ENCODE measurements at places on chromosomes 7 and 10.

DNA sequence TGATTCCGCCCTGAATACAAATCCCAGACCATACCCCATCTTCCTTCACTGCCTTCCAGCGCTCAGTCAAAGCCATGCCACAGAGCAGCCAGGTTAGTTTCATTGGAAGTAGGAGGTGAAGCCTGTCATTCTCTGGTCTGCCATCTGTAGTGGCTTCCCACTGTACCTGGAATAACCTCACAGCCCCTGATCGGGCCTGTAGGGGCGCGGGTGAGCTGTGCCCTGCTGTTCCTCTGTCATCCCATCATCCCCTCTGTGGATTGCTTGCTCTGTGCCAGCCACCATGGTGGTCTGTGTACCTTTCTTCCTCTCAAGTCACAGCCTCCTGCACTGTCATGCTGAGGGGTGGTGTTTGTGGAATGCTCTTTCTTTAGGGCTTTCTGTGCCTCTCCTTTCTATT is 155.1 kb downstream of the ZNF22 start:
- no peak for DNase-seq

DNA sequence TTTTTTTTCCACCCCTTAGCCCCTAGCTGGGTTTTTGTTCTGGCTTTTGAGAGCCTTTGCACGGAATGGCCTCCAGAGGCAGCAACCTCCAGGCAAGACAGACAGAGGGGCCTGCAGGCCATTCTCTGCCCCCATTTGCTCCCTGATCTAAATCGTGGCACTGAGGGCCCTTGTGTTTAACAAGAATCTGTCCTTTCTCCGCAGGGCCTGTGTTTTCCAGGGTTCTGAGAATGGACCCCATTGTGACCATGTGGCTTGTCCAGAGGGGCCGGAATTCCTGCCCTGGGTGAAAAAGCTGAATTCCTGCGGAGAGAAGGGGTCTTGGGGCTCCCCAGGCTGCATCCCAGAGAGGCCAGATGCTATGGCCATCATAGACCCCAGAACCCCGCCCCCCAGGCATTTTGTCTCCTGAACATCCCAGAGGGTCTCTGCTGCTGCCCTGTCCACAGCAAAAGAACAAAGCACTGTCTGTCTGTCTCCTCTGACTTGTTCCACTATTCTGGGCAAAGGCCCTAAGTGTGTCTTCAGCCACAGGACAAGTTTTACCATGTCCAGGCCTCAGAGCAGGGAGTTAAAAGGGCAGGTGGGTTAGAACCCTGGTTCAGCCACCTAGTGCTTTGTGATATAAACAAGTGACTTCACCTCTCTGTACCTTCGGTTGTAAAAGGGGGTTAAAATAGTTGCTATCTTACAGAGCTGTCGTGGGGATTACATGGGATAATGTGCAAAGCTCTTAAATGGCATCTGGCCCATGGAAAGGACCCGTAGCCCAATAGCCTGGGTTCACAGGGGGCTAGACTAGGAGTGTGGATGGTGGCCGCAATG is 155.6 kb downstream of the SH3PXD2A start:
- no peak for DNase-seq

- DNase-seq, result no peak
Observed at GRCh38 chr7:25646726-25647413, 418.6 kb upstream of the NPVF start.

DNA sequence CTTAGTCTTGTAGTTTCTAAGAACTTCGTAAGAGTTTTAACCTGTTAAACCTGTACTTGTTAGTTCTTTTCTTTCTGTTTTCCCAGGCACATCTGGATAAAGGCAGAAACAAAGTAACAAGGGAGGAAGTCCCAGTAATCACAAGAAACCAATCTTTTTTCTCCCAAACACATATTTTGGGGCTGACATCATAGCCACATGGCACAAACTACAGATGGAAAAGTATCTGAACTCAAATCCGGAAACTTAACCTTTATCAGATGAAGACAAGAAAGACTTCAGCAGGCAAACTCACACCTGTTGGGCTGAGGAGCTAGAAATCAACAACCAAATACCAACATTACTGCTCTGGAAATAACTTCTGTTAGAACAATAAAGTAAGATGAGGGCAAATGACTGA is 67.1 kb downstream of the CUBN start:
- no peak for DNase-seq

- no peak for DNase-seq
Observed at GRCh38 chr7:133061792-133062191, 20.1 kb downstream of the CHCHD3 start.

DNA sequence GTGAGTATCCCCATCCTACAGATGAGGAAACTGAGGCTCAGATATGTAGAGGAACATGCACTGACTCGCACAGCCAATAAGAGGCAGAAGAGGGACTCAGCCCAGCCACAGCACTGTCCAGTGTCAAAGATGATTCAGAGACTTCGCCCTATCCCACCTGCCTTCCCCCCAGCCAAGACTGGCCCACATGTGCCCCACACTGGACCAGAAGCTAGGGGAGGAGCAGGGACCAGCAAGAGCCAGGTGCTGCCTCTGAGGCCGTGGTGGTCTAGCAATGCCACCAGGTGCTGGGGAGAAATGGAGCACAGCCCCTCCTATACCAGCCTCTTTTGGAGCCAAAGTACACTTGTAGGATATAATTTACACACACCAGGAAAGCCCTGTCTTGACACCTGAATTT is 22.3 kb downstream of the GRID1 start:
- DNase-seq, result no peak

GRCh38 chr7:115146148-115146547 is 224.3 kb downstream of the MDFIC start:
- DNase-seq, result no peak

DNA sequence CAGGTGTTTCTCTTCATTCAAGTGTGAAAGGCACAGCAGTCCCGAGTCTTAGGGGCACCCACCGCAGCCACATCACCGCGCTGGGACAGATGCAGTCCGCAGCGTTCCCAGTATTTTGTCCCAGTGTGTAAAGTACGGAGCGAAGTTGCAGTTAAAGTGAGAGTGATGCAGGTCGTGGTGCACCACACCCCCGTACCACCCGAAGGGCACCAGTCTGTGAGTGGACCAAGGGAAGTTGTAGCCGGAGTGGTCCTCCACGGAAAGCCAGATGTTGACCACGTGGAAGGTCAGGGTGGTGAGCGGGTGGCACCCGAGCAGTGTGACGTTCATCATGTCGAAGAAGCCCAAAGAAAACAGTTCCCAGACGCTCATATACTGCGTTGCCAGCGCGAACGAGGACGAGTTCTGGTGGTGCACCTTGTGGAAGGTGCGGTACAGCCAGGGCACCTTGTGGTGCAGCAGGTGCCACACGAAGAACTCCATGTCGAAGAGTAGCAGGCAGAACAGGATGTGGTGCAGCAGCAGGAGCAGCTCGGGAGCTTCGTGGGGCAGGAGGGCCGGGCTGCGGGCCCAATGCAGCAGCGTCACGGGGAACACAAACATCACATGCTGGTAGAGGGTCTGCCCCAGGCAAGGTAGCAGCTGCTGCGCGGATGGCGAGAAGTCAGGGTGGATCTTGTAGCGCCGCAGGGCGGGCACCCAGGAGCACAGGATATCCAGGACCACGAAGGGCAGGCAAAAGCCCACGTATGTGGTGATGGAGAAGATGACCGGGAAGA is 526 bp downstream of the CH25H start:
- no peak for DNase-seq

DNA sequence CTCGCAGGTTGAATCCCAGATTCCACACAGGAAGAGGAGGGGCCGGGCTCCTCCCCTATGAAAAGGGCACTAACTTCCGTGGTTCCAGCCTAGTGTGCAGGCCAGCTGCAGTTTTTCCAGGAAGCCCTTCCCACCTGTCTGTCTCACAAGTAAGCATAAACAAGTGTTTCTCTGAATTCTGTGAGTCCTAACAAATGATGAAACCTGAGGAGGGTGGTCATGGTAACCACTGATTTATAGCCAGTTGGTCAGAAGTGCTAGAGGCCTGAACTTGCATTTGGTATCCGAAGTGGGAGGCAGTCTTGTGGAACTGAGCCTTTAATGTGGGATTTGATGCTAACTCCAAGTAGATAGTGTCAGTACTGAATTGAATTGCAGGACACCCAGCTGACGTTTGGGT is 54.7 kb upstream of the STEAP4 start:
- DNase-seq, result no peak

DNA sequence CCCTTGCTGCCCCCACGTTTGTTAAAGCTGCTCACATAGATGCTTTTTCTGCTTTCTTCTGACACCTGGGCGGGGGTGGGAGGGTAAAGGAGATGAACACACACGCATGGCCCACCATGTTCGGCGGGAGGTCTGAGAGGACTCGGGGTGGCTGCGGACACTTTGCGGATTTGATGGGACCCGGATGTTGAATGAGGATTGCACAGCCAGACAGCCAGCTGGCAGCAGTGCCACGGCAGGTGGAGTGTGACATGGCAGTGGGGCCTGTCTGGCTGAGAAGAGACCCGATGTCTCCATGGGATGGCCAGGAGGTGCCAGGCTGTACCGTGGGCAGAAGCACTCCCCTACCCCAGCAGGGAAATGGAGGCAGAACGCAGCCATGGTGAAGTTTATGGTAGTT is 31.2 kb downstream of the PPP2R2D start:
- no peak for DNase-seq

GRCh38 chr7:135150072-135150782 is 2.4 kb downstream of the TMEM140 start:
- DNase-seq, result no peak

DNA sequence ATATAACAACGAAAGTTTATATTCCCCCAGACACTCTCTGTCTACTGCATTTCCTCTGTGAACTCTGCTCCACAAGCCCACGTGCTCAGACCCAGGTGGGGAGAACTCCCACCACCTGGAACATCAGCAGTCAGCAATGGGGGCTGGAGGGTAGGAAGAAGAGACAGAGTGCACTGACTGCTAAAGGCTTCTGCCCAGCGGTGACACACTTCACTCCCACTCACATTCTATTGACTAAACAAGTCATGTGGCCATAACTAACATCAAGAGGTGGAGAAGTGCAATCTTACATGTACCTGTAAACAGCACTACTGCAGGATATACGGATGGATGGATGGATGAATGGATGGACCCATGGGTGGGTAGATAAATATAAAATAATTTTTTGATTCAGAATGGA is 122.2 kb downstream of the MPP7 start:
- DNase-seq, result no peak

DNA sequence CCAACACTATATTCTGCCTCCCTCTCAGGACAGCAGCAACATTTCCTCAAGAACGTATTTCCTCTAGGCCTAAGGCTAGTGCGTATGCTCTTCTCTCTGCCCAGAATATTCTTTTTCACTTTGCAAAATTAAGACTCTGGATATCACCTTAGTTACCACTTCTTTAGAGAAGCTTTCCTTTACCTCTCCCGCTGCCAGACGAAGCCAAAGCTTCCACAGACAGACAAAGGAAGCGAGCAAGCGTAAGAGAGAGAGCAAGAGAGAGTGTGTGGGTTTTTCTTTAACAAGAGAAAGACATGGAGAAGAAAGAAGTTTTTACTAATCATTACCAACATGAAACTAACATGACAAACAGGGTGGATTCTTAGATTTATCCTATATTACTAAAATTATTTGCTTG is 64.1 kb downstream of the P4HA1 start:
- no peak for DNase-seq

GRCh38 chr7:1087952-1088920 is at the start of gene GPER1:
Gene GPER1, plus strand, starts transcription at chr7:1088113. Its CDS starts 3,616 bp downstream, at chr7:1091729.
- DNase-seq, result no peak

DNA sequence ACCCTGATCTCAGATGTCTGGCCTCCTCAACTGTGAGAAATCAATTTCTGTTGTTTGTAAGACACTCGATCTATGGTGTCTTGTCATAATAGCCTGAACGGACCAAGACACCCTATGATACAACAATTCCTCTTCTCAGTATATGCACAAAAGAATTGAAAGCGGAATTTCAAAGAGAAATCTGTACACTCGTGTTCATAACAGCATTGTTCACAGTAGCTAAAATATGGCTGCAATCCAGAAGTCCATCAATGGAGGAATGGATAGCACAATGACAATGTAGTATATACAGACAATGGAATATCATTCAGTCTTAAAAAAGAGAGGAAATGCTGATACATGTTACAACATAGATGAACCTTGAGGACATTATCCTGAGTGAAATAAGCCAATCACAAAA is 354.6 kb downstream of the SFMBT2 start:
- DNase-seq, result no peak

- DNase-seq, result no peak
Observed at GRCh38 chr10:6567884-6568283, 12.2 kb downstream of the PRKCQ start.

GRCh38 chr10:100076750-100077149 is 4.9 kb downstream of the CPN1 start:
- no peak for DNase-seq

GRCh38 chr7:142348921-142349405 is 91.1 kb upstream of the PRSS58 start:
- DNase-seq, result no peak

DNA sequence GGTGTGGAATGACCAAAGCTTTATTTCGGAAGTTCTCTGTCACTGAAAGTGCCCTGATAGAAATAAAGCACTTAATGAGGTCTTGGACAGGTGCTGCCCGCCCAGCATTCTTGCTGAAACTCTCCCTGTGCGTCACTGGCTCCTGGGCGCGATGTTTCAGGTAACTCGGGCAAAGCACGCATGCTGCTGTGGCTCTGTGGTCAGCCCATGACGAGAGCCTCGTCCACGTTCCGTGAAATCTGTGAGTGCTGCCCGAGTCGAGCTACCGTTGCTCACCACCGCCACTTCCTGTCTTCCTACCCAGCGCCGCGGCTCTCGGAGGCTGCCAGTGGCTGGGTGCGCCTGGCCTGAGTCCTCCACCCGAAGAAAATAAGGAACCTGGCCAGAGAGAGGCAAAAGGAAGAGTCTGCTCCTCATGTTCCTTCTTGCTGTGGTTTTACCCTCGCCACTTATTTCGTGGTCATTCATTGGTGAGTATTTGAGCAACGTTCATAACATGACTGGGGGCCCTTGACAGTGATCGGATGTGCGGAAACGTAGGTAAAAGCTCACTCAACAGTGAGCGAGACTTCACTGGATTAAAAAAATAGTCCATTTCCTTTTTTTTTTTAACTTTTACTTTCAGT is 95.5 kb downstream of the MAP3K8 start:
- DNase-seq, result peak; percentile 62

- DNase-seq, result no peak
Observed at GRCh38 chr10:73876157-73876556, 1.8 kb upstream of the CAMK2G start.

- DNase-seq, result no peak
Observed at GRCh38 chr7:99447943-99448342, 9.2 kb downstream of the CPSF4 start.

Data from stimulated activated CD4-positive, alpha-beta T cell treated with anti-CD3 and anti-CD28 coated beads, Interleukin-2, amount 100 ng/mL, for 48 hours (primary cell).